ENCODE measurements at places on chromosomes 1 and 21.

DNA sequence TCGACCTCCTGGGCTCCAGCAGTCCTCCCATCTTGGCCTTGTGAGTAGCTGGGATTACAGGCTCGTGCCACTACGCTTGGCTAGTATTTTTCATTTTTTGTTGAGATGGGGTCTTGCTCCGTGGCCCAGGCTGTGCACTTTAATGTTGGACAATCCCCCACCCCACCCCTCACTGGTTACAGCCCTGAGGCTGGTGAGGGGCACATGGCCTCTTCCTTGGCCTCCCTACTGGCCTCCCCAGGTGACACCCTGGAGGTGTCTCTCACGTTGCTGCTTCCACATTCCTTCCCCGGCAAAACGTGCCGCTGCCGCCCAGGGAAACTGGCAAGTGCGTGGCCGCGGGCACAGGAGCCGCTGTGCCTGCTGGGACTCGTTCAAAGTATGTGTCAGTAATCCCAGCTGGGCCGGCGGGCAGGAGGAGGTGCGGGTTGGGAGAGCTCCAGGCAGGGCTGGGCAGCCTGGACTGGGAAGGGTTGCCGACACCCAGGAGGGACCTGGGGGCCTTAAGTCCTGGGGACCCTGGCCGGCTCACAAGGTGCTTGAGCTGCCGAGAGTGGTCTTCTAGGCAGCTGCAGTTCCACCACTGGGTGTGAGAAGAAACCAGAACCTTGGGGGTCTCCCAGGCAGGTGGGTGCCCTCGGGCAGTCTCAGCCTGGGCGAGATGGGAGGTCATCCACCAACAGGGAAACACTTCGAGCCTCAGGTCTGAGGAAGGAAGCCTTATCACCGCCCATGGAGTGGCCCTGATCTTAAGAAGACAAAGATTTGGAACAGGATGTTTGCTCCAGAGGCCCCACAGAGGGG is 6.5 kb downstream of the WNT3A start:
- no peak for DNase-seq

DNA sequence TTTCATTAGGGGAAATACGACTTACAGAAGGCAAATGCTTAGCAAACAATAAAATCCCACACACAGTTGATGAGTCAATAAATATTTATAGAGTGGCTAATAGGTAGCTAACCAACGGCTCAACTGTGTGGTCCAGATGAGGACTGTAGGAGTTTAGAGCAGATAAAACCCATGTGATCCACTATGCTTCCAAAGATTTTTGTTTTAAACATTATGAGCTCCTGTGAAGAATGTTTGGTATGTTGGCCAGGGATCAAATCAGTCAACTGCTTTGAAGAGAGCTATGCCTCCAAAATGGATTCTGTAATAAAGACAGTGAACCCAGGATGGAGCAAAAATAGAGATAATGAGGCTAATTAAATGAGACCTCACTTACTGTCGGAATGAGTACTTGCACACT is 72.3 kb upstream of the COL11A1 start:
- DNase-seq: no peak

DNA sequence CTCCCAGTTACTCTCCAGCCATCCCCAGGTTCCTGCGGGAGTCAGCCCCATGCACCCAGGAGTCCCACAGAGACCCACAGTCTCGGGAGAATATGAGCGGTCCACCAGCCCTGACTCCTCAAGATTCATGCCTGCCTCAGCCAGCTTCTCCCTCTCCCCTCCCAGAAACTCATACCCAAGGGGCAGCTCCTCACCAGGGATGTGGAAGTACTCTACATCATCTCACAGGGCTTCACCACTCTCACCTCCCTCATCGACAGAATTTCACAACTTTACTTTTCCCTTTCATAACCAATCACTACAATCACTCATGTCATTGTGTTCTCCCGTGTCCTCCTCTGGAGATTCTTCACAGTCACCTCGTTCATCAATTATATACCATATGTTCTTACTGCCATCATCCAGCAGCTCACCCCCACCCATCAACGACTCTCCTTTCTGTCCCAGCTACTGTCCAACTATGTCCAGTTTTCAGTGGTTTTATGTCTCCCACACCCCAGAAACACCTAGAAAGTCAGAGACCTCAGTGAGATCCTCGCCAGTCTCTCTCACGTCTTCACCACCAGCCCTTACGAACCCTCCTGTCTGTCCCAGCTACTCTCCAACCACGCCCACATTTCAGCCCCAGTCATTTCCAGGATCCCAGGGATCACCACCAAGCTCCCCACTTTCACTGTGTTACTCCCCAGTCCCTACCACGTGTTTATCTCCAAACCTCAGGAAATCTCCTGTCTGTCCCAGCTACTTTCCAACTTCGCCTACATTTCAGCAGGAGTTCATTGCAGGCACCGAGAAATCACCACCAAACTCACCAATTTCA is 1530.1 kb upstream of the TPTE start:
- DNase-seq: no peak

DNA sequence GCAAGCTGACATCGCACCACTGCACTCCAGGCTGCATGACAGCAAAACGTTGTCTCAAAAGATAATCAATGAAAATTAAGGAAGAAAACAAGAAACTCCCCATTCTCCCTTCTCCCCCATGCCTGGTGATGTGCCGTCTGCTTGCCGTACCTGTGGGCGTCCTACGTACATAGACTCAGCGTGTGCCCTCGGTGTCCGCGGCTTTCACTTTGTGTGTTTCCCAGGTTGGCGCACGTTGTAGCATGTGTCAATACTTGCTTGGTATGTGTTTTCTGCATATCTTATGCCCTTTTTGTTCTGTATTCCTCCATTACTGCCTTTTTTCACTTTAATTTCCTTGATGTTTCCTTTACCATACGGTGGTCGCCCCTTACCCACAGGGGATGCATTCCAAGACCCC is 53.8 kb downstream of the PCNT start:
- no peak for DNase-seq

DNA sequence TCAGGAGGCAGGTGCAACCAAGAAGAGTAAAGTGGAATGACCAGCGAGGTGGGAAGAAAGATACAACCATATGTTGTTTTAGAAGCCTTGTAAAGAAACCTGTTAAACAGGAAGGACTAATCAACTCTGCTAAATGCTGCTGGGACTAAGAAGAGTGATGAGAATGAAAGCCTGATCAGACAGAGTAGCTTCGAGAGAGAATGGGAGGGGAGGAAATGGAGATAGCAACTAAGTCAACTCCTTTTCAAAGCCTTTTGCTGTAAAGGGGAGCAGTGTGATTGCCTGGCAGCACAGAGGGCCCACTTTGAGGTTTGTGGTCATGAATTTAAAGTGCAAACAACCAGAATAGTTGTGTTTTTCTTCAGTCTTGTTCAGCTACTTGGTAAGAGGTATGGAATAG is 31.4 kb downstream of the SLC30A7 start:
- DNase-seq: peak; percentile 33

GRCh38 chr1:107474877-107475612 is 334.2 kb downstream of the NTNG1 start:
- no peak for DNase-seq

DNA sequence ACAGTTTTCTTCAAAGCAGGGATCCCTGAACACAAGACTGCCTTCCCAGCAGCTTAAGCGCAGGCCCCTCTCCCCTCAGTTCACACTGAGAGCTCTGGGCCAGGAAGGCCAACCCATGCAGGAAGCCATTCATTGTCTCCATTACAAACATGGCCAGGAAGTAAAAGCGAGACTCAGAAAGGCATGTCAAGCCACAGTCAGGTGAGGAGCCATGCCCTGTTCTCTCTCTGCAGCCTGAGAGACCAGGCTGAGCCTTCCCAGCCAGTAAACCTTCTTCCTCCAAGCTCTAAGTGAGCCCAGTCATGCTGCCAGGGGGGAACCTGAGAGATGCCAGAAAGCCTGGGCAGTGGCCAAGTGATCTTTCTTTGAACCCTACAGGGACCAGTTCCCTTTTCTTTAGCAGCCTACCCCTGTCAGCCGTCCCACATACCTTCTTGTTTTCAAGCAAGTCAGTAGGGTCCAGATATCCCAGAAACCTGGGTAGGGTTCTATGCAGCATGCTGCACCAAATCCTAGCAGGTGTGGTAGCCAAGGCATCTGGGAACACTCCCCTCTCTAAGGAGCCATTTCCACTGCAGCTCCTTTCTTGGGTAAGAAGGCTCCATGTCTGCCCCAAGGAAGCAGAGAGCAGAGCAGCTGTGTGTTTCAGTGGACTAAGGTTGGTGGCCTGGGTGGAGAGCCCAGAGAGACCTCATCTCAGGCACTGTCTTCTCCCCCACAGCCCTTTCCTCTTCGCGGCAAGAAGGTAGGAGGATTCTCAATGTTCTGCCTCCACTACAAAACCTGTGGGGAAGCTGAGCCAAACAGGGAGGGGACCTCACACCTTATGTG is 977 bp downstream of the TRAF3IP3 start:
- peak; percentile 66 for DNase-seq

DNA sequence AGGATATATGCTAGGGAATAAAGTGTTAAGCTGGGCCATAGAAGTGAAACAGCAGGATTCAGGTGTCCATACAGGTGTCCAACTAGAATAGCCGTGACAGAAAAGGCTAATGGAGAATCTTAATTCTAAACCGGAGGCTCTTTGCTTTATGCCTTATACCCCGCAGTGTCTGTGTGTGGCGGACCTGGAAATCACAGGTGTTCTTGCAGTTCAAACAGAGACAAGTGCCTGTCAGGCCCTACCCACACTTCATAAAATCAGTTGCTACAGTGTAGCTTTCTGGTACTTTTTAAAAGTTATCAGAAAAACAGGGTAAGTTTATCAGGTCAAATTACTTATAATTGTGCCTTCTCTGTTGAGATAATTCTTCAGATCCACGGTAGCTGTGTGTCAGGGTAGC is 293.9 kb downstream of the LRRC7 start:
- no peak for DNase-seq

- DNase-seq: no peak
These were observed 109.6 kb downstream of the VPS13D start for GRCh38 chr1:12339396-12339795.

DNA sequence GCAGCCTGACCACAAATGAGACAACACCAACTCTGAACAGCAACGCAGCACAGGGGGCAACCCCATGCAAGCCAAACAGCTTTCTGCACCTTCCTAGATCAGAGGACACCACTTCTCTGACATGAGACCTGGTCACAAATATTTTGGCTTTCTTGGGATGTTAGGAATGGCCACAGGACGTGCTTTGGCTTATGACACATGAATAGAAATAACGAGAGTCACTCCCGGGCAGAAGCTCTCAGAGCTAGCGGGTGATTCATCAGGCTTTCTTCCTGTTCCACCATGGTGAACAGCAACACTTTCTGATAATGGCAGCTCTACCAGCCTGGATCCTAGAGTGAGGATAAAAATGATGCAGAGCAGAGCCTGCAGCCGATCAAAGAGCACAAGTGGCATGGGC is 39.4 kb downstream of the PAFAH2 start:
- DNase-seq: no peak

DNA sequence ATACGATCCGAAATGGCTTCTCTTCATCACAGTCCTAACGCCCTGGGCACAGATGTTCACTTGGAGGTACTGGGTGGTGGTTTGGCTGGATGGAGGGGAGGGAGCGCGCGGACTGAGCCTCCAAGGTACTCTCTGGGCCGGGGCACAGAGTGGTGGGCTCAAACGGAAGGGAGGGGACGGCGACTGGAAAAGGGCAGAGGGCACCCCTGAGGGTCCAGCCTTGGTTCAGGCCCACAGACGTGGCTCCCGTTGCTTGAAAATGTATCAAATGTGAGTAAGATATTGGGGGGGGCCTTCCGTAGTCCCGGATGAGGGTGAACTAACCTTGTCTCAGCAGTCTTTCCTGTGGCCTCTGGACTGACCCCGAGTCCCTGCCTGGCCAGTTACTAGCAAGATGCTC is 463 bp downstream of the IL12RB2 start:
- no peak for DNase-seq

DNA sequence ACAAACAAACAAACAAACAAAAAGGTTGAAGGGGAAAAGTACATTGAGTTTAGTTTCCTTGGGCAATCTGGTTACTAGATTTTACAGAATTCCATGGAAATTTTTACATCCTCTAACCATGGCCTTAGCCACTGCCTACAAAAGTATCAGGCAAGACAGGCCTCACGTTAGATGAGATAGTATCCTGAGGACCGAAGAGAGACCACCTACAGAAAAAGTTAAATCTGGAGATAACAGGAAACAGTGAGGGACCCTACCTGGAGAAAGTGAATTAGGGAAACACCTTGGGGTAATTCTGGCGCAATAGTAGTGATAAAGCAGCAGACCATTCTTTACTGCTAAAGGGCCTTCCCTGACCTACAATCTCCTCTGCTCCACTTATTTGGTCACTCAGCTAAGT is 8.7 kb downstream of the RAB29 start:
- no peak for DNase-seq

- DNase-seq: no peak
These were observed 296.1 kb downstream of the PDE4B start for GRCh38 chr1:66088787-66089186.

GRCh38 chr1:5938101-5938646 is 54.1 kb downstream of the NPHP4 start:
- DNase-seq: no peak

GRCh38 chr1:164587617-164588501 is 28.9 kb downstream of the PBX1 start:
- DNase-seq: no peak

DNA sequence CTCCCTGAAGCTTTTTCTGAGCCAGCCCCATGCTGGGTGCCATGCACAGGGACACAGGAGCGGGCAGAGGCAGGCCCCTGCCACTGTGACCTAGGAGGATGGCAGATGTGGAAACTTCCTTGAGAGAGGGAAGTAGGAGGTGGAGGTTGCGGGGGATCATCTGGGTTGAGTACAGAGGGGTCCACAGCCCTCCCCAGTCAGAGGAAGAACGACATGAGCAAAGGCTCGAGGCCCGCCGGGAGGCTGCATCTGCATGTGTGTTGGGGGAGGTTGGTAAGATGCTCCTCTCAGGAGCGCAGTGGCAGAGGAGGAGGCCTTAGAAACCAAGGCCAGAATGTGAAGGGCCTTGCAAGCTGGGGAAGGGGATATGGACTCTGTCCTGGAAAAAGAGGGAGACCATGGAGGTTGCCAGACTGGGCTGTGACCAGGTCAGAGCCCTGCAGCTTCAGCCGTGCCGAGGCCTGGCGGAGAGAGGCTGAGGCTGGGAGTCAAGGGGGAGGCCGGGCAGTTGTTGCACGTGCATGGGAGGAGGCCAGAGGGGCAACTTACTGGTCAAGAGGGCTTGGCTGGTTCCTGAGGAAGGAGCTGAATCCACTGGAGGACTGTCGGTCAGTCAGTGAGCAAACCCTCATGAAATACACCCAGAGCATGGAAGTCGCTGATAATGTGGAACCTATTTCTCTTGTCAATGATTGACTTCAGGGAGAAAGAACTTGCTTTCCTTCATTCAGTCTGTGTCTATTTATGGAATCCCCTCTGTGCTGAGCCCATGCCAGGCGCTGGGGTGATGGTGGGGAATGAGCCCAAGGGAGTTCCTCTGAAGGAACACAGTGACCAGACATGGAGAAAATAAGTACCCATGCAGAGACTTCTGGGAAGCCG is 31.7 kb downstream of the A3GALT2 start:
- no peak for DNase-seq

GRCh38 chr1:180185281-180185680 is 30.6 kb downstream of the QSOX1 start:
- no peak for DNase-seq

GRCh38 chr1:236407059-236407458 is 13.0 kb downstream of the EDARADD start:
- no peak for DNase-seq
